OCI-M1 (cell line): ENCODE measurements at places on chromosomes 6 and 20.

DNA sequence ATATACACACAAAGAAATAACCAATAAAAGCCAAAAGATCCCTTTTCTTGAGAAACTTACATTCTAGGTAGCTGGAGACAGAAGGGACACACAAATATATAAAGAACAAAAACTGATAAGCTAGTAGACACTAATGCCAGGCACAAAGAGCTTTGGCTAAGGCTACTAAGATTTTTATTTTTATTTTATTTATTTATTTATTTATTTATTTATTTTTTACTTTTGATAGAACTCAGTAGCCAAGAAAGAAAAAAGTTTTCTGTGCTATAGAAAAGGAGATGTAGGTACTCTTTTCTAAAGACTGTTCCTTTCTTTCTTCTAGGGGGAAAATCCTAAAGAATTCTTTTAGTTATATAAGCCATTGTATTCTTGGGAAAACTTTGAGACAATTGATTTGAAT lies 34.1 kb downstream of the THEMIS start:
- no peak for DNase-seq

GRCh38 chr6:15171026-15171425 lies 74.8 kb upstream of the JARID2 start:
- DNase-seq: no peak

- peak; percentile 39 for DNase-seq
Observed at GRCh38 chr6:72267470-72267869, 354.4 kb upstream of the KCNQ5 start.

DNA sequence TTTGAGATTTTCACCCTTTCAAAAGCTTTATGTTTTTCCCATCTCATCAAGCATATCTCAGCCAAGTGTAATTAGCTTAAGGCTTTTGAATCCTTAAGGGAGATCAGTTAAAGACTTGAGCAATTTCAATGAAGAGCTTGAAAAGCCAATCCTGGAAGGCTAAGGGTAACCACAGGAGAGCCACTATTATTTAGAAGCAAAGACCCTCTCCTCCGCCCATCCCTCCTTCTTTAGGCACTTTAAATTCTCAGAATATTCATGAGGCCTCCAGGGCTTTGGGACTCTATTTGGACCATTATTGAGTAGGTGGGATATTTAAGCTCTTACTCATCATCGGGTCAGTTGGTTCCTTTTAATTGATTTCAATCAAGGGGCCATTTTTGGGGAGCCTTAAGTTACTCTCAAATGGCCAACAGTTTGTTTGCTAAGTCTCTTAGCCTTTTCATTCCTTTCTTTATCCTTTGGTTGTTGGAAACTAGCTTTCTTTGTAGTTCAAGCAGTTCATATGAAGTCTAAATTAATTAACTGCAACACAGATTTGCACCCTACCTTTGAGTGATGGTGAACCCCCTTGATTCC lies 567.2 kb downstream of the KIF16B start:
- DNase-seq: no peak

DNA sequence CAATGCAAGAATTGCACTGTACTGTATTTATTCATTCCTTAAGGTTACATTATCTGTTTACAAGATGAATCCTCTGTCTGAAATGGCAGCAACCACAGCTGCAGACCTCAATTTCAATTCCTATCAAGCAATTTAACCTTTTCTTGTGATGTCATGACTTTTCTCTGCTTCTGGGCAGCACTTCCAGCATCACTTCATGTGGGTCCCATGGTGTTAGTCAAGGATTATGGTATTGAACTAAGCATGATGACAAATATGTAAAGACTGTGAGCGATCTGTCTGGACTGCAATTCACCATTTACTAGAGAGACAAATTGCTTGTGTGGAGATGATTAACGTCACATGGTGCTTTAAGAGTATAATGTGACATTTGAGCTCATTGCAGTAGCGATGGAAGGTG lies 90.5 kb upstream of the CCN2 start:
- DNase-seq: no peak

DNA sequence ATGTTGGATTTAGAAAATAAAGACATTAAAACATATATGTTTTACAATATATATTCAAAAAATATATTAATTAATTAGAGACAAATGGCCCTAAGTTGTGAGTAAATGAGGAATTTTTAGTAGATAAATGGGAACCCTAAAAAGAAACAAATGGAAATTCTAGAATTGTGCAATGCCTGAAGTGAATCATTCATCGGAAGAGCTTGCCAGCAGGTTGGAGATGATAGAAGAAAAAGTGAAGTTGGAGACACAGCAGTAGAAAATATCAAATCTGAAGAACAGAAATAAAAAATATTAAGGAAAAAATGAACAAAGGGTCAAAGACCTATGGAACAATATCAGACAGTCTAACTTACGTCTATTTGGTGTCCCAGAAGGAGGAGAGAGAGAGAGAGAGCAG lies 109.4 kb upstream of the NEDD9 start:
- DNase-seq: peak; percentile 28

DNA sequence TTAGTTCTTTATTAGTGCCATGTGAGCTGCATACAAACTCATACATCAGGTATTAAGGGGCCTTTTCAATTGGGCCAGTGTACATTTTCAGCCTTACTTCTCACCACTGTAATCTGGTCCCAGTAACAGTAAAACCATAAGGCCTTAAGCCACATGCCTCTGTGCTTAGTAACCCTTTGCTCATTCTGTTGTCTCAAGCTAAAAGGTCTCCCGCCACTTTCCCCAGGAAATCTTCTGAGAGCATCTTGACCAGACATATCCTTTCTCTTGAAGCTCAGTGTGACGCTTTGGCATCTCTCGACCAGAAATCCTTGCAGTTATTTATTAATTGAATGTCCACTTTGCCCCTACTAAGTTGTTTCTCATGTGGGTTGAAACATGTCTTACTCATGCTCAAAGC lies 68.0 kb downstream of the CYP39A1 start:
- no peak for DNase-seq

DNA sequence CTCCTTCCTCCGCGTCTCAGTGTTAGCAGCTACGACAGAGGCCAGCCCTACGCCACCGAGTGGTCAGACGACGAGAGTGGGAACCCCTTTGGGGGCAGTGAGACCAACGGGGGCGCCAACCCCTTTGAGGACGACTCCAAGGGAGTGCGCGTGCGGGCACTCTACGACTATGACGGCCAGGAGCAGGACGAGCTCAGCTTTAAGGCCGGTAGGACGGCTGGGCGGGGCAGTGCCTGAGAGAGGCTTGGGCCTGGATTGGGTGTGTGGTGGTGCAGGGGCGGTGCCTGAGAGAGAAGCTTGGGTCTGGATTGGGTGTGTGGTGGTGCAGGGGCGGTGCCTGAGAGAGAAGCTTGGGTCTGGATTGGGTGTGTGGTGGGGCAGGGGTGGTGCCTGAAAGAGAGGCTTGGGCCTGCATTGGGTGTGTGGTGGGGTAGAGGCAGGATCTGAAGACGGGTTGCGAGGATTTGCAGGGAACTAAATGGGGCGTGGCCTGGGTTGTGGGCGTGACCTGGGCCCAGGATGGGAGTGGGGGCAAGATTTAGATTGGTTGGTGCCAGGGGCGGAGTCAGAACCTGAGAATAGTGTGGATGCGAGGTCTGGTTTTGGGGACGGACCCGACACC lies 24.4 kb downstream of the SPDEF start:
- no peak for DNase-seq

GRCh38 chr6:11727998-11728961 lies 50.3 kb downstream of the ADTRP start:
- peak; percentile 8 for DNase-seq

DNA sequence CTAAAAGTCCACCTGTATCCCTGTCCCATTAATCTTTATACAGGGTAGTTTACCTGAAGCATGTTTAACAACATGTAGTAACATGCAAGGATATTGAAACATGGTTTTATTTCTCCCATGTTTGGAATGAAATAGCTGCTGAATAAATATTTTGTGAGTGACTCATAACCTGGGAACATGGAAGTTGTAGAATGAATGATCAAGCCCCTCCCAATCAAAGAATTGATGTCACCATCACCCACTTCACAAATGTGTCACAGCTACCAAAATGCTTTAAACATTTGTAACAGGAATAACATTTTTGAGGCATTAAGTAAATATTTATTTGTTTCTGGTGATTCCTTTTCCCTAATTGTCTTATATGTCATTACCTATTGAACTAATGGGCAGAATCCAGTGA lies 58.9 kb upstream of the TNFAIP3 start:
- no peak for DNase-seq

DNA sequence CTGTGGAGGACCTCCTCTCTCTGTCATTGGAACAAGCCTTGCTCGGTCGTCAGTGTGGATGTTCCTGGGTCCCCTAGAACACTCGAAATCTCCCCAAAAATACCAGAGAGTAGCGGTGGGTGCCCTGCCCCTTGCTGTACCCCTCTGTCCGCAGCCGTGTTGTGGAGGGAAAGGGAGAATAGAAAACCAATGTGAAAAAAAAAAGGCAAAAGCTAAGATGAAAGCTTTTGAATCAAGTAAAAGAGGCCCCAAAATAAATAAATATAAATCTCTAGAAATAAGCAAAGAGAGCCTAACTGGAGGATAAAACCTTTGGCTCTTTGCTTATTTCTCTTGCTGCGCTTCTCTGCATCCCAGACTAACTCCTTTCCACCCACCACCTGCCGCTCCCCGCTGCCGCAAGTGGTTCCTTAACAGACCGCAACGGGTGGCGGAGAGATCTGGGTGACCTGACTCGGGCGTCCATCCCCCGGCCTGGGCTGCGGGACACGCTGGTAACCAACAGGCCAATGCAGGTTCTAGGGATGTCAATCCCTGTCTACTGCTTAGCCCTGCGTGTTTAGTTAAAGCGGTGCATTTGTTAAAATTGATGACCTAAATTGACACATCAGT lies 110.0 kb downstream of the GPX5 start:
- no peak for DNase-seq

GRCh38 chr6:134254118-134254517 lies 63.8 kb downstream of the SGK1 start:
- no peak for DNase-seq

DNA sequence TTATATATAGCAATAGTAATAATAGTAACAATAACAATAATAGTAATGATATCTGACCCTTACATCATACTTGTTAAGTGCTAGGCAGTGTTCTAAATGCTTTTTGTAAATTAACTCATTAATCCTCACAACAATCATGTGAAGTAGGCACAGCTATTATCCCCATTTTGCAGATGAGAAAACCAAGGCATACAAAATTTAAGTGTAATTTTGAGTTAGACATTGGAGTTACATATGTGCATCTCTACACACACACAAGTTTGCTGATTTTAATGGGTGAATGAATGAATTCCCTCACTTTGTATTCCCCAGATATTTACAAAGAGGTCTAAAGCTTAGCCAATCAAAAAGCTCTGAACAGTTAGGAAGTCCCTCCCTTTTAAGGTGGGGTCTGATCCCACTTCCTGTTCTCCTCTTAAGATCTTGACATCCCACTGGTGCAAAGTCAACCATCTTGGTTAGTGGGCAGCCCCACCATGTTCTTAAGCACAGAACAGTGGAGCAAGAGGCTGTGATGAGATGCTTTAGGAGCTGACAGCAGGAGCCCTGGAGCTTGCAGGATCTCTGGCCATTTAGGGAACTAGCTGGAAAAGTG lies 85.3 kb upstream of the FOXP4 start:
- DNase-seq: peak; percentile 29

DNA sequence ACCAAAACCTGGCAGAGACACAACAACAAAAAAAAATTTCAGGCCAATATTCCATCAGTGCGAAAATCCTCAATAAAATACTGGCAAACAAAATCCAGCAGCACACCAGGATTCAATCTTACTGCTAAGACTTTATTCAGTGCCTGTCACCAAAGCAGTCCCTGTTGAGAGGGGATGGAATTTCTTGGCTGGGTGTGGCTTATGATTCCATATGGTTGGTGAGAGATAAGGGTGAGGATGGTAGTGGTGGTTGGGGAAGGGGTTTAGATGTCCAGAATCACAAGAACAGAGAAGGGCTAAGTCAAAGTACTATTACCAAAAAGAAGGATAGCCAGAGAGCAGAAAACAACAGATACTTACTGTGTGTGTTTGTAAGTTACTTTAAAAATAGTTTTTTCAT lies 152.8 kb upstream of the SLC35B3 start:
- DNase-seq: peak; percentile 81

- no peak for DNase-seq
Observed at GRCh38 chr20:59633656-59634251, 29.4 kb downstream of the PHACTR3 start.

- DNase-seq: peak; percentile 87
Observed at GRCh38 chr6:149357726-149358538, 40.4 kb downstream of the TAB2 start.

DNA sequence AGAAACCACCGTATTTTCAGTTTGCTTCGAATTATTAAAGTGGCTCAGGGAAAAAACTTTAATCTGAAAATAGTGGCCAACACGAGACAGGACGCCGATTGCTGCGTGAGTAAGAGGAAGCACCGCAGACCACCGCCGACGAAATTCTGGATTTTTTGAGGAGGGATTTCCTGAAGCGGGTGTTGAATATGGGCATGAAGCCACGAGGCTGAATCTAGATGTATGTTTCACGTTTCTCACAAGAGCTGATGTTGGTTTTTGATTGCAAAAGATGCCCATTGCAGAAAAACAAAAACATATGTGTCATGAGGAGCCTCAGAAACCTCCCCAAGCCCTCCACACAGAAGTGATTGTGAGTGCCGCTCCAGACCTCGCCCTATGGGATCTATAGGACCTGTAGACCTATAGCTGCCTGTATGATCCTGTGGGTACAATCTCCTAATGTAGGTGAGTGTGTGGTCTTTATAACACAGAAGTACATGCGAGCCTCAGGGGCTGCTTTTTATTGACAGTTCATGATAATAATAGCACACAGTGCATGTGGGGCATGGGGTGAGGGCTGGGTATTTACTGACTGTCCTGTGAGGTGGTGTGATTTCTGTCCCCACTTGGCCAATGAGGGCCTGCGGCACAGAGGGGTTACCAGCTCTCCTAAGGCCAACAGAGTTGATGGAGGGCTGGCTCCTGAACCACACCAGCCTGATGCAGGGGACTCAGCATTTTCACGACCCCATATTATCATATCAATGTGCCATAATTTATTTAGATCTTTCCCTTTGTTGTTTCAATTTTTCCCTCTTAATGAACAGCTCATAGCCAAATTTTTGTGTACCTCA lies 243.9 kb downstream of the DLL1 start:
- DNase-seq: no peak
